ENCODE measurements at places on chromosomes 3 and 15.
A peak's percentile ranks its signal among the peaks of the same experiment; 100 is the strongest.

- peak; percentile 73 for DNase-seq
These were observed 566 bp downstream of the HMCES start for GRCh38 chr3:129278966-129279906.

- no peak for DNase-seq
These were observed 17.5 kb downstream of the COPS2 start for GRCh38 chr15:49137861-49138260.

- no peak for DNase-seq
These were observed 248.0 kb upstream of the CNTN3 start for GRCh38 chr3:74862476-74862875.

DNA sequence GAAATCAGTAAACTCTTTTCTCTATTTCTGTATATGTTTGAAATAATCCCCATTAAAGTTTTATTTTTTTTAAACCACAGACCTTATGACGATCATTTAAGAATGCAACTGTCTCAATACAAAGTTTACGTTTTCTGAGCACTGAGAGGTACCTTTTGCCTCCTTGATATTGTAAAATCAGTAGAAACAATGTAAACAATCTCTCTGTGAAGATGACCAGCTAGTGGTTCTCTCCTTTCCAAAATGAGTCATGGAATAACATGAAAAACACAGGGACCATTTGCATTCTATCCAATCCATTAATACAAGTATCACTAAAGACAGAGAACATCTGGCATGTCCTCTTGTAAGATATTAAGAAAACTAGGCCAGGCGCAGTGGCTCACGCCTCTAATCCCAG lies 48.8 kb downstream of the RAD18 start:
- DNase-seq, result no peak

DNA sequence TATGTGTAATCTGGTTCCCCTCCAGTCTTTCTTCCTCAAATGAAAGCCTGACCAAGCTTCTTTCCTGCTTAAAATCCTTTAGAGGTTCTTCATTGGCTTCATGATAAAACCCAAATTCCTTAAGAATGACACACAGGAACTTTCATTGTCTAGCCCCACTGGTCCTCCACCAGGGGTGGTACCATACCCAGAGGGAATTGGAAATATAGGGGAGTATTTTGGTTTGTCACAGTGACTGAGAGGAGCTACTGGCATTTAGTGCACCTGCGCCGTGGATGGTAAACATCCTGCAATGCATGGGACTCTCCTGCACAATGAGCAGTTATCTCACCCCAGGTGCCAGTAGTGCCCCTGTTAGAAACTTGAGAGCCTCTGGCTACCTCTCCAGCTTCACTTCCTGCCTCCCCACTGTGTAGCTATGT lies 10.8 kb downstream of the ZWILCH start:
- no peak for DNase-seq
